ENCODE measurements at places on chromosomes 16 and 17. TPM values are rescaled to one million over a fixed set of nuclear protein-coding genes. Genes with fewer than 3 reads are reported as not detected.

TNP2 gene
- total RNA-seq: not detected

COX6A2 gene
- total RNA-seq: not detected

- DNase-seq: no peak
Observed at GRCh38 chr17:17506181-17506741, 10.1 kb upstream of the RASD1 start.

DNA sequence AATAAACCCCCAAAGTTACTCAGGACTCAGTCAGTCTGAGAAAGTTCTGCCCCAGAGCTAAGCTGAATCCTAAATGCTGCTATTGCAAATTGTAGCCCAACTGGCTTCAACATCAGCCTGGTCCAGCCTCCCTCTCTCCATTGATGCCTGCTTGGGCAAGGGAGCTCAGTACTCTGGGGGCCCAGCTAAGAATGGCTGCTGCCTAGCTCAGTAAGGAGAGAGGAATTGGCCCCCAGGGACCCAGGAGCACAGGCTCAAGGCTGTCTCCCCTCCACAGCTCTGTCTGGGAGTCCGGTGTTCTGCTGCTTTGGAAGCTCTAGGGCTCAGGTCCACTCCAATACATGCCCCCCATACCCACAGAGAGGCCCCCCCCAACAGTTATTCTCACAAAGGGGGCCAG, 1.6 kb downstream of the UNC119 start:
- no peak for DNase-seq

GPRC5B gene
- 0.25 TPM for total RNA-seq

- DNase-seq: no peak
Observed at GRCh38 chr16:87611456-87611855, 9.1 kb downstream of the JPH3 start.

GRCh38 chr17:1112875-1113274, 66.9 kb downstream of the ABR start:
- no peak for DNase-seq

SOST gene
- not detected for total RNA-seq

PNMT gene
- total RNA-seq: not detected

GRCh38 chr17:7258731-7259554, 3.3 kb downstream of the CLDN7 start:
- no peak for DNase-seq

GRCh38 chr16:51636920-51637769, 486.1 kb upstream of the SALL1 start:
- no peak for DNase-seq
